ENCODE measurements at places on chromosomes 1 and 21. TPM values are rescaled to one million over a fixed set of nuclear protein-coding genes. Genes with fewer than 3 reads are reported as not detected.

Gene AMY2A
- not detected for total RNA-seq

Gene SPATA21
- total RNA-seq: not detected

Gene KRTAP11-1
- total RNA-seq: not detected

Gene GRHL3
- total RNA-seq: not detected

Gene SMPDL3B
- total RNA-seq: not detected

- no peak for DNase-seq
Measured at GRCh38 chr1:150132372-150132771, 17.3 kb upstream of the PLEKHO1 start.

DNA sequence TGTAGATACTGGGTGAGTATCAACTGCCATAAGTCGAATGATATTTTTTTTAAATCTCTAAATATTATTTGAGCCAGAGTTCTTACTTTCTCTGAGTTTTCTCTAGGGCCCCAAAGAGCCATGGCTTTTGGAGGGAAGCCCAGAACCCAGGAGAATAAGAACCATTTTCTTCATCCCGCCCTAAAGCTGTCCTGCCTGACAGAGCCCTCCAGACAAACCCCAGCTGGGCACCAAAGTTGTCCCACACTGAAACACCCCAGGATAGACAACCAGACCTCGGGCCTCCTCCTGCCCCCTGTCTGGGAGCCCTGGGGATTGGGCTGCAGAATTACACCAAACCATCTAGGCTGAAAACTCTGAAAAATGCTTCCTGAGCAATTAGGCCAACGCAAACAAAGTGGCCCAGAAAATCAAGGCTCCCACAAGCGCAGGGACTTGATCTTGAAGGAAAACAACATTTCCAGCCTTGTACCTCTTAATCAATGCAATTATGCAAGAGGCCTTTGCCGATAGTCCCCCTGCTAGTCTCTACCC is 113.1 kb downstream of the RRAGC start:
- no peak for DNase-seq

- DNase-seq: no peak
Measured at GRCh38 chr1:212182171-212182570, 103.0 kb upstream of the PPP2R5A start.

- DNase-seq: no peak
Measured at GRCh38 chr1:179340918-179341317, 24.9 kb upstream of the AXDND1 start.

DNA sequence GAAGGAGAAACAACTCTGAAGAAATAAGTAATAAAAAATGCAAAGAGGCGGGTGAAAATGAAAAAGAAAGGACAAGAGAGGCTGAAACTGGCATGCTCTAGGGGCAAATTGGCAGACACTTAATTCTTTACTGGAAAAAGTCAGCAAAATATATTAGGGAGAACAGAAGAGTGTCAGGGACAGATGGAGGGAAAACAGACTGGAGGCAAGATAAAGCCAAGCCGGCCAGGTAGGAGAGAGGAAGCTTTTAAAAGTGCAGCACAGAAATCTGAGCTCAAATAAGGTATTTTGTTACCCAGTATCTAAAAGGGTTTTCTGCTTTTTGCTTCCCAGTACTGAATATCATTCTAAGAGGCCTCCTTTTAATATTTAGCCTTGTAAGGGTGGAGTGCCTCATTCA is 339.3 kb downstream of the PAPPA2 start:
- no peak for DNase-seq

- no peak for DNase-seq
Measured at GRCh38 chr1:205615789-205616188, 16.0 kb downstream of the ELK4 start.

- DNase-seq: no peak
Measured at GRCh38 chr1:51473331-51474115, 45.5 kb downstream of the EPS15 start.

- no peak for DNase-seq
Measured at GRCh38 chr1:172723251-172723650, 64.3 kb downstream of the FASLG start.

GRCh38 chr1:41520951-41521752 is 36.7 kb upstream of the EDN2 start:
- DNase-seq: no peak

DNA sequence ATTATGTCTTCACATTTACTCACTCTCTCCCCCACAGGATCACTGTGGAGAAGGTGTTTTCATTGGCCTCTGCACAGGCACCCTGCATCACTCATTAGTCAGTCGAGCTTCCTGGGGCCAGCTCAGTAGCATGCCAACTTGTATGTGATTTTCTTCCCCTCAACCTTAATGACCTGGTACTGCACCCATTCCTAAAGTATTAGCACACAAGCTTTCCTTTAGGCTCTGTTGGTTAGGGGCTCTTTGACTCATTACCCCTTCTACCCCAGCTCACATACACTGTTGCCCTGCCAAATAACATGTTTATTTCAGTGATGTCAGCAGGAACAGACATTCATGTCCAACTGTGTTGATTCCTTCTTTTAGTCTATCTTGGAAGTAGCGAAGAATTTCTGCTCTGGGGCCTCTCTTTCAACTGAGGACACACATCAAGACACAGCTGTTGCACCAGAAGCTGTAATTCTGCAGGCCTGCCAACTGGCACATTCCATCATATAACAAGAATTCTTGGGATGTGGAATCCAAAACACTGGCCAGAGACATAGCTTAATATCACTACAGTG is 603.5 kb upstream of the ADAMTS5 start:
- peak; percentile 78 for DNase-seq

- no peak for DNase-seq
Measured at GRCh38 chr1:209989525-209989924, 51.5 kb downstream of the SYT14 start.

DNA sequence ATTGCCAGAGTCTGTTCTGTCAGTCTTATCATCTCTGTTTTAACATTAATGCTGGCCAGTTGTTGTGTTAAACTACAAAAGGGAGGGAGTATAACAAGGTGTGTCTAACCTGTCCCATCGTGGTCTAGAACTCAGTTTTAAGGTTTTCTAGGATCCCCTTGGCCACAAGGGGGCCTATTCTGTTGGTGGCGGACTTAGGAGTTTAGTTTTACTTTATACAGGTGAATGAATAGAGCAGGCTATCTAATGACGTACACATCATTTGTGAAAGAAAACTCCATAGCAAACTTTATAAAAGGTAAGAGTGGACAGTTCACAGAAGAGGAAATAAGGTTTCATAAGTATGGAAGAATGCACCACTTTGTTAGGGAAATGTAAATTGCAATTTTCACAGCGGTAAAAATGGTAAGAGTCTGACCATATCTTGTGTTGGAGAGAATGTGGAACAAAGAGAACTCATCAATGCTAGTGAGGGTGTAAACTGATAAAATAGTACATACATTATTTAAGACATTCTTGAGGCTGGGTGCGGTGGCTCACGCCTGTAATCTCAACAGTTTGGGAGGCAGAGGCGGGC is 2.5 kb upstream of the ATF6 start:
- no peak for DNase-seq

DNA sequence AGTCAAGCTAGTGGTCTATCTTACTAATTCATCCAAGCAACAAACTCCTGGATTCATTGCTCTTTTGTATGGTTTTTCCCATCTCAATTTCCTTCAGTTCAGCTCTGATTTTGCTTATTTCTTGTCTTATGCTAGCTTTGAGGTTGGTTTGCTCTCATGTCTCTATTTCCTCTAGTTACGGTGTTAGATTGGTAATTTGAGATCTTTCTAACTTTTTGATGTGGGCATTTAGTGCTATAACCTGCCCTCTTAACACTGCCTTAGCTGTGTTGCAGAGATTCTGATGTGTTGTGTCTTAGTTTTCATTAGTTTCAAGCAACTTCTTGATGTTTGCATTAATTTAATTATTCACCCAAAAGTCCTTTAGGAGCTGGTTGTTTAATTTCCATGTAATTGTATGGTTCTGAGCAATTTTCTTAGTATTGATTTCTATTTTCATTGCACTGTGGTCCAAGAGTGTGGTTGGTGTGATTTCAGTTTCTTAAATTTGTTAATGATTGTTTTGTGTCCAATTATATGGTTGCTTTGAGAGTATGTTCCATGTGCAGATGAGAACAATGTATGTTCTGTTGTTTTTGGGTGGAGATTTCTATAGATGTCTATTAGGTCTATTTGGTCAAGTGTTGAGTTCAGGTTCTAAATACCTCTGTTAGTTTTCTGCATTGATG is 154.6 kb downstream of the PLPPR5 start:
- no peak for DNase-seq

GRCh38 chr1:99490031-99490430 is 155.9 kb upstream of the PALMD start:
- DNase-seq: no peak

GRCh38 chr1:31423418-31423947 is 10.5 kb downstream of the SERINC2 start:
- DNase-seq: no peak

DNA sequence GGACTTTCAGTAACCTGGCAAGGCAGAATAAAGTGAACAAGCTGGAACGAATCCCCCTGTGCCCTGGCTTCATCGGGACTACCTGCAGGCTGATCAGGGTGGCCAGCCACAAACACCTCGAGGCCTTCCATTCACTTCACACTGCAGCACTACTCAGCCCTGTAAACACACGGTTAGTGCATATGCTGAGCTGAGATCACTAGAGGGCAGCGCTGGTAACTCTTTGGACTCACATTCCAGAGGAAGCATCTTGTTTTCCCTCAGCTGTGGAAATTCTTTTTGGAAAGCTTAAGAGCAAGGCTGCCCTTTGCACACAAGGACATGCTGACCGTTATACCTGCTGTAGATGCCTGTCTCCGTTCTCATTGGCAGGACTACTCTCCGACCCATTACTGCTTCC is 32.1 kb downstream of the PCSK9 start:
- no peak for DNase-seq

DNA sequence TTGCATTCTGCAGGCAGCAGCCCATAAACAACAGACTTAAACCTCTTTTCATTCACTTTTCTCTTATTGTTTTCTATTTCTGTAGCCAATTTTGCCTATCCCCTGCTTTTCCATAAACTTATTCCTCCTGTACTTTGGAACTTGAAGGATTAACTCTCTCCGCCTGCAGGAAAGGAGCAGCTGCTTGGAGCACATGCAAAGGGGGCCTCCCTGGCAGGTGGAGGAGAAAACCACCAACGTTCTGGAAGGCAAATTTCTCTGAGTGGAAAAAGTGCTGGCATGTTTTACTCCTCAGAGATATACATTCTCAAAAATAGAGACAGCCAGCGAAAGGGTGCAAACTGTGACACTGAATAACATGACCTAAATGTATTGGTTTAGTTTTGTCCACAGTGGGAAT is 33.6 kb downstream of the RGS21 start:
- DNase-seq: no peak

DNA sequence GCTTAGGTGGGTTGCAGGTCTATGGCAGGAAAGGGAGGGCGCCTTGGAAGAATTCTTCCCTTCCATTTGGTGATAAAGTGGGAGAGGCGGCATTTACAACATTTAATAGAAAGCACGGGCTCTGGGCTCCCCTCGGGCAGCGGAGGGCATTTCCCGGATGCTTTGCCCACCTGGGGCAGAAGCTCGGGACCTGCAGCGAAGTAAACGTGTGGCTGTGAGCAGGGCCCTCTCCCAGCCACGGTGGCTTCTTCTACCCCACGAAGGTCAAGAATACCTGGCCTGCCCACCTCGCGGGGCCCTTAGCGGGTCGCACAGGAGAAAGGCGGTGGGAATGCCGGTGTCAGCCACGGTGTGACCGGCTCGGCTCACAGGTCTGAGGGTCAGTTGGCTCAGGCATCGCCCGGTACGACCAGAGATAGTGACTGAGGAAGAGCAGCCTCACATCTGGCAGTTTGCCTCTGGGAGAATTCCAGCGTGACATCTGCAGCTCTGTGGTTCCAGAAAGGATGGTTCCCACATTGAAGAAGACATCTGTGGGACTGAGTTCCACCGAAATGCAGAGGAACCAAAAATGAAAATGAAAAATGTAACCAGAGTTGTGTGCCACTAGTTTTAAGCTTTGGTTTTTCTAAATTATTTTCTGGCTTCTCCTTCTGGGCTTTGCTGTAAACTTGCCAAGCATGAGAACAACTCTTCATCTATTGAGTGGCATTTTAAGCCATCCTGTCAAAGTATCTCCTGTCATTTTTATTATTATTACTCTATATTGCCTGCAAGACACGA is 720 bp upstream of the F3 start:
- no peak for DNase-seq

- no peak for DNase-seq
Measured at GRCh38 chr1:6822530-6823359, 37.5 kb downstream of the CAMTA1 start.

DNA sequence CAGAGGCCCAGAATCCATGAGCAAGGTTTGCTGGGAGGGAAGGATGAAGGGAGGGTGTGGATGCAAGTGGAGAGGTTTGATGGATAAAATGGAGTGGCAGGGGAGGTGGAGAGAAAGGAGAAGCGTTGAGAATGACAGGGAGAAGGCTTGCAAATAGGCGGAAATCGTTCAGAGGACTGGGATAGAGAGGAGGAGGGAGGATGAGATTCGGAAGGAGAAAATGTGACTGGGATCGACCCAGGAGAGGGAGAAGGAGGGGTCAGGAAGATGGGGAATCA is 376 bp downstream of the AVPR1B start:
- no peak for DNase-seq

DNA sequence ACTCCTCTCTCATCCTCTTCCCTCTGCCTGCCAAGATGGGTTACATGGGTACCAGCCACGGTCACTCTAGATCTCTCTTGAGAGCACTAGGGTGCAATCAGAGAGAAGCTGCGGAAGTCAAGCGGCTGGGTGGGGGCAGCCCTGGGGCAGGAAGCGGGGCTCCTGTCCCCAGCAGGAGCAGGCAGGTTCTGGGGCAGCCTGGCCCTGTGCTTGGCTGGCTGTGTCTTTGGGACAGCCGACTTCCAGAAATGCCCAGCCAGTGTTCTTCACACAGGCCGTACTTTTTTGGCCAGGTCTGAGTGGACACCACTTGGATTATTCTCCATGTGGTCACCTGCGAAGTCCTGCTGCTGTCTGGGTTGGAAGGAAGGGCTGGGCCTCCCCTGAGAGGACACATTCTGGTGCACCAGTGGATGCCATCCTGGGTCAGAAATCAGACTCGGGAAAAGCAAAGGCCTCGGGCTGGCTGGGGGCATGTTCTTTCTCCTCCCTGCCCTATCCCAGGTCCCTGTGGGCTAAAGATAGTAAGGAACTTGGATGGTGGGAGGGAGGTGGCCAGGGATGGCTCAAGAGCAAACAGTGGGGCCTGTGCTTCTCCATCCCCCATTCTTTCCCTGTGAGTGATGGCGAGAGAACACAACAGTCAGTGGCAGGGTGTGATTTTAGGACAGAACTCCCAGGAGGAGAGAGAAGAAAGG is 93.7 kb downstream of the ITPKB start:
- DNase-seq: no peak

- DNase-seq: no peak
Measured at GRCh38 chr1:9119745-9120144, 9.2 kb downstream of the GPR157 start.

DNA sequence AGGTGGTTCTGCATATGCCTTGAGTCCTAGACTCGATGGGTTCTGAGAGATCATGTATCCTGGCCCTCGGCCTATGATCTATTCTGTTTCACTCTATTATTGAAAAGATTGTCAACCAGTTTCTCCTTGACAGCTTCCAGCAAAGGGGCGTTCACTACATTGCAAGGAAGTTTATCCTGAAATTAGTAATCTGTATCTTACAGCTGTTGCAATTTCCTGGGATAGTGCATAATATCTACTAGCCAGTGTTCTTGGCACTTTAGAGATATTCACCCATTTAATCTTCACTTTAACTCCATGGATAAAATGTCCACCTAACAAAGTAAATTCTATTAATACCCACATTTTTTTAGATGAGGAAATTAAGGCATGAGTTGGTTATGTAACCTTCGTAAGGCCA is 203.6 kb downstream of the TGFB2 start:
- no peak for DNase-seq
